HuH-7 (cell line): ENCODE measurements at places on chromosomes 2 and 18.

GRCh38 chr2:160409480-160409879 lies 84.1 kb downstream of the RBMS1 start:
- no peak for DNase-seq

- no peak for DNase-seq
Measured at GRCh38 chr18:67010919-67011318, 407.0 kb upstream of the CDH19 start.

- no peak for DNase-seq
Measured at GRCh38 chr2:71552861-71553301, 99.5 kb downstream of the DYSF start.

DNA sequence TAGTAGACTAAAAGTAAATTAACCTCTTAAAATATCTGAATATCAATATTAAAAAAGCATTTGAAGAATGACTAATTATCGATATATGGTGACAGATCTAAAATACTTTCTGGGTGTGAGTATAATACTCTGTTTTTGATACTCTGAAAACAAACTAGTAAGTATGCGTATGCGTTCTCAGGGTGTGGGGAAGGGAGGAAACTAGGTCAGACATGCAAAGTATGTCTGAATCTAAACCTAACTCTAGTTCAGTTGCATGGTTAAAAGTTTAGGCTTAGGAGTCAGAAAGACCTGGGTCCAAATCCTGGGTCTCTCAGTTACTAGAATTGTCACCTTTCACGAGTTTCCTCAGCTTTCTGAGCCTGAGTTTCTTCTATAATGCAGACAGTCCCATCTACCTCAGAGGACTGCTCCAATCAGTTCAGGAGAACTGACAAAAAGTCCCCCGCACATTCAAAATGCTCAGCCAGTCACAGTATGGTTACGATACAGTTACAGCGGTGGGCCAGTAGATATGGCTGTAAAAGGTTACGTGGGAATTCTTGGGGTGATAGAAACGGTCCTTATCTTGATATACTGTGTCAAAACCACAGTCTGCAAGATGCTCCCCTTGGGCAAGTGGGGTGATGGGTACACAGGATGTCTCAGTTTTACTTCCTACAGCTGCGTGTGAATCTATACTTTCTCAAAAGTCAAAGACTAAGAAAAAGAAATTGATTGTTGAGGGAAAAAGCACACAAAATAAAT lies 29.2 kb downstream of the UNC50 start:
- DNase-seq = no peak

DNA sequence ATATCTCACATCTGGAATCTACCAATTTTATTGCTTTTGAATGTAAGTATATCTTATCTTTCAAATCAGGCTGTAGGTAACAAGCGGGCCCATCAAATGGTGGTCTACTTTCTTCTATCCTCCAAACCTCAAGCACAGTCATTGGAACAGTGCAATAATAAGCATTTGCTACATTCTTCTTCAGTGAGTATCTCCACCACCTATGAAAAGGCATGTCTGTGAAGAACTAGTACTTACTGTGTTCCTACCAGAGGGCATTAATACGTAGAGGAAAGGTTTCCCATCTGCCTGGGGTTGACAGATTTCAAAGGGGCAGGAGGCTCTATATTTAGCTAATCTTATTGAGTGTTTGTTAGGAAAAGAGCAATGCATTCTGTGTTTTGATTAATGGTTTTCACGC lies 411.1 kb downstream of the NCKAP5 start:
- no peak for DNase-seq

DNA sequence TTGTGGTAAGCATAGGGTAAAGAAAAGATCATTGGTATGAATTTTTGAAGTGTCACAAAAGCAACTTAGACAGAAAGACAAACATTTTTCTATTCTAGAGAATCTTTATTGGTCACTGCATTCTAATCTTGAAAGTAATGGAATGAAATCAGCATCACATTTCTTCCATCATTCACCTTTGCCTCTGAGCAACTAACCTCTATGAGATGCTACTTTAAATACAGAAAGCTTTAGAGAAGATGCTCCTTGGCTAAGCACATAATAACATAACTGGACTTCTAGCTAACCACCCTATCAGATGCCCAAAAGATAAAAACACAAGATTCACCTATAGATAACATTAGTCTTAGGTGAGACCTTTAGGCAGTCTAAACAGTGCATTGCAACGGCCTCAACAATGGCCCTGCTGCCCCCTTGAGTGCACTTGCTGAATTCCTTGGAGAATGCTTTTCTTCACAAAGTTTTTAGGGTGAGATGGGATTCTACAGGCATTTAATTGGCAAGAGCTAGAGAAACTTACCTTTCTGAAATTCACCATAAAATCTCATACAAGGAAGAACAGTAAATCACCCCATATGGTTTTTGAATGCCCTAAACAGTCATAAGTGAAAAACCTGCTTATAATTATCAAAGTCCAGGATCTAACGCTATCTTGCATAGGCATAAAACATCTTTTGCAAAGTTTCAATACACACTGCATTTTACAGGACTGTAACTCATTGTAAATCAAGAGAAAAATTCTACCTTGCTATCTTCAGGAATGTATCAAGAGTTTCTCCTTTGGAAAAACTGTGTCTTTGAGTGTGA lies 791.3 kb upstream of the CHAC2 start:
- DNase-seq = peak; percentile 6

DNA sequence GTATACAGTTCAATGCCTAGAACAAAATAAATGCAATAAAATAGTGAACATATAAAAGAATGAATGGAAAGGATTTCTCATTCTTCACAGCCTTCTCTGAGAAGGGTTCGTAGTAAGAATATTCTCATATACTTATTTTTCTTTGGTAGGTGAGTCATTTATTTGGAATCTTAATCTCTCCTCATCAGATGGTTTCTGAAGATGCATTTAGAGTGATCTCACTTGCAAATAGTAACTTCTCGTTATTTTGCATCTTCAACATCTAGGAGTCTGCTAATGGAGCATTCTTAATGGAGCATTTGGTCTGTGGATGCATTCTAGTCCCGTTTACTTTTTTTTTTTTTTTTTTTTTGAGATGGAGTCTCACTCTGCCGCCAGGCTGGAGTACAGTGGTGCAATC lies 3.9 kb downstream of the UBXN4 start:
- no peak for DNase-seq

- no peak for DNase-seq
Measured at GRCh38 chr2:127650041-127650784, 4.3 kb downstream of the GPR17 start.

GRCh38 chr18:56067214-56067894 lies 479.4 kb upstream of the TCF4 start:
- DNase-seq = no peak
